ENCODE measurements at places on chromosomes 4 and X.

DNA sequence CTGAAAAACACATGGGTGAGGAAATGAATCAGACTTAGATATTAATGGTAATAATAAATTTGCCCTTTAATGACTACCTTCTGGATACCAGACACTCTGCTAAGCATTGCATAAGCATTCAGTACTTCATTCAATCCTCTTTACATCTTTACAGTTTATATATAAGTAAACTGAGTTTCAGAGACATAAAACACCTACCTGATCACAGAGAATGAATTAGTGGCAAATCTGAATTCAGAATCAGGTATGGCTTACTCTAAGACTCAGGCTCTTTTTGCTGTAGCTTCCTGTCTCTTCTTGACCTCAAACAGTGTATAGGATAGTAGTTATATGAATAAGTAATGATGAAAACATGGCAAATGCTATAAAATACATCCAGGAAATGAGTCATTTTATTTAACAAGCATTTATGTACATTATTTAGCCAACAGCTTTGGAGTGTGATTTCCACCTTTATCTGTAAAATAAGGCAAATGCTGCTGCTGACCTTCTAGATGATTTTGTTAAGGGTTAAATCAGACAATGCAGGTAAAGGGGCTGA is 83.9 kb downstream of the VEGFC start:
- DNase-seq, result no peak

DNA sequence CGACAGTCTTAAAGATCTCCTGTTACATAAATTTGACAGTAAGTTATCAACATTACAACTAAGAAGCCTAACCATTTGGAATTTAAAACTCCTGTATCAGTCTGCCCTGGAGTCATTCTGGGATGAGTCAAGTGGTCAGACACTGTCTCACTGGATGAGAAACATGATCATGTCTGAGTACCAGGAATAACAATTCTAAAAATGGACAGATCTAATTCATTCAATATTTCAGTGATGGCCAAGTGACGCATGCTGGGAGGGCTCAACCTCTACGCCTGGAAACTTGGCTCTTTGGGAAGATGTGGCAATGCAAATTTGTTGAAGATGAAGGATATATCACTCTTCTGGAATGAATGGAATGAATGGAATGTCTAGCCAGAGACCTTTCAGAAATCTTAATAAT is 1427.2 kb downstream of the STIM2 start:
- DNase-seq, result no peak

DNA sequence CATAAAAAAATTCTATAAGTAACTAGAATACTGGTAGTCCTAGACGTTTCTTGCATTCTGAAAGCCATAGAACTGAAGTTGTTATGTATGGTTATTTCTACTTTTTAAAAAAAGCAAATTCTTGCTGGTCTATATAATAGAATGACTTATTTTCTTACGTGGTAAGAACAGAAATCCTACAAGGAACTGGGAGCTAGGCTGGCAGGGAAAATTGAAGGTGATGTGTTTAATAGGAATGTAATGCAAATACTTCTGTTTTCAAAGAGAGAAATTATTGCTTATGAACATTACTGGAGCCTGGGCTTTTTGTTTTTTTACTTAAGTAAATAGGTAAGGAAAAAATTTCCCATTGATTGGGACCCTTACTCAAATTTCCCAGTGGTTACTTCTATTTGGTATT is 8.9 kb downstream of the CCNA2 start:
- DNase-seq, result no peak

DNA sequence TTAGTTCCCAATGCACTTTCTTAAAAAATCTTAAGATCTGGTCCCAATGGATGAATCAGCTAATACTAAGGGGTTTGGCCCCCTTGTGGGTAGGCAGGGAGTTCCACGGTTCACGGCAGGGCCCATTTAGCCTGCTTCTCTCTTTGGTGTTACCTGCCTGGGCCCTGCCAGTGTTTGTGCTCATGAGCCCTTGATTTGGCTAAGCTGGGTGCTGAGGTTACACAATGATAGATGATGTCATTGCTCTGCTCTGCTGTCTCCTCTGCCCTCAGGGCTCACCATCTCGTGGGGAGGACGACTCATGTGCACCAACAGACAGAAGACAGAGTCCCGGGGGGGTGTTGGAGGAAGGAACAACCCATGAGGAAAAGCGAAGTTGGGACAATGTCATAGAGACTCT is 24.4 kb downstream of the RTL5 start:
- no peak for DNase-seq

GRCh38 chrX:139224953-139225665 is 305.4 kb upstream of the F9 start:
- no peak for DNase-seq

DNA sequence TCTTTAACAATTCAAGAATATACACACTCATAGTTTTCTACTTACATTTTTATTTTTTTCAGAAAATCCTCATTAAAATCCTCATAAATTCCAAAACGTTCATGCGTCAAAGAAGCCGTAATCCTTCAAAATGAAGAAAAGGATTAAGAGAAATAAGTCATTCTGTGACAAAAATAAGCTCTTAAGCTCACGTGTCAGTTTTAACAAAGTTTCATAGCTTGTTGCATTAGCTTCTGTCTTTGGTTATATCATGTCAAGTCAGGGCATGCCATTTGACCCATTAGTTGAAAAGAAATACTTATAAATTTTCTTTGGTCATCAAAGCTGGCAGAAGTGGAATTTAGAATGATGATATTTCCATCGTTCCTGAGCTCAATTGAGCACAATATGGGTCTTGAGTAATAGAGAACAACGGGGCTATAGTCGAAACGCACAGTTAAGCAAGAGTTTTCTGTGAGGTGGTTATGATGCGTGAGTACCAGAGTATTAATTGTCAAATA is 185.2 kb upstream of the CTSO start:
- DNase-seq, result no peak

GRCh38 chrX:31227250-31227649 is 155.4 kb upstream of the FTHL17 start:
- no peak for DNase-seq

GRCh38 chrX:106897259-106897658 is 5.9 kb downstream of the RIPPLY1 start:
- DNase-seq, result no peak

DNA sequence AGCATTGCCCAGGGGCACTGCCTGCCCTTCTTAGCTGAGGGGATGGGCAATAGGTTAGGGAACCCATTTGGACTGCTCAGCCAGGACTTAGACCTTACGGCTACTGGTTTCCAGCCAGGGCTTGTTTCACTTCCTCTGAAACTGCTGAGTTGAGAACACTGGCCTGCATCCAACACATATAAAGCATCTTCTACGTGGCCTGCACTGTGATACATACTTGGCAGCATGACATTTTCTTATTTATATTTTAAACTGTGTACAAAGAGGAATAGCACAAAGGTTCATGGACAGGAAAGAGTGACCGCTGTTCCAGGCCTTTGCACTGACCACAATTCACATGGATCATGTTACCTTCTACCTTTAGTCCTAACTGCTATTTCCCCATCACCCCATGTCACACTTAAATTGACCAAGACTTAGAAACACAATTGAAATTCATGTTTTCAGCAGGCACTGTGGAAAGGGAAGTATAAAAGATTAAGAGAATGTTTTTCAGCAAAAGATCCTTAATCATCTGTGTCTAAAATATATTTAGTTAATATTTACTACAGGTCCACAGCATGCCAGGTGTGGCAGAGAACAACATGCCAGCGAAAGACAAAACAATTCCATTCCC is 43.7 kb downstream of the NLGN4X start:
- DNase-seq, result no peak

DNA sequence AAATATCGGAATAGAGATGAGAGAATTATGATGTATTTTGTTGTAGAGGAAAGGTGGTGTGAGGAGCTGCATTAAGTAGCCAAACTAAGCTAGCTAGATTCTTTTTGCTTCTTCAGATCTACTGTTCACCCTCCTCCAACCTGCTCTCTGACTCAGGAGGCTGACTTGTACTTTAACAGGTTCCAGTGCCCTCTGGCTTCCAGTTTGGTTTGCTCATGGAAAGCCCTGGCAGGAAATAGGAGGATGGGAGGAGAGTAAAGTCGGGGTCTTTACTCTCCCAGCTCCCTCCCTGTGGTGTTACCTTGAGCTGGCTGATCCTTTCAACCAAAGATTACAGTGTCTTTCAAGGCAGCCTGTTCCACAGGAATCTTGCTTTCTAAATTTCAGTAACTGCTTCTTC is 277.0 kb upstream of the EDA2R start:
- no peak for DNase-seq

- DNase-seq, result no peak
Observed at GRCh38 chr4:100738196-100739165, 220.7 kb upstream of the EMCN start.

DNA sequence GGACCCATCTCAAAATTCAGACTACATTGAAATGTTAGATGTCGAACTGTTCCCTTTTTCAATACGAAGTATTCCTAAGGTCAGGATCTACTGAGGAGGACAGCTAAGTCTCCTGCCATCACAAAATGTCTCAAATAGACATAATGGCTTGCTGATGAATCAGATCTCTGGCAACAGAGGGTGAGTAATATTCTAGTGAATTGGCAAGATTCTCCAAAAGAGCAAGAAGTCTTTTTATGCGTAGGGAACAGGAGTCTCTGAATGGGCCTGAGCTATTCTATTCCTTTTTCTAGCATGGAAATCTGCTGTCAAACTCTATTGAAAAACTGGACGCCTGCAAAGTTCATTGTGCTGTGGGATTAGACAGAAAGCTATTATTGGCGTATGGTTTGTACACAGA is 145.4 kb downstream of the FNIP2 start:
- no peak for DNase-seq

DNA sequence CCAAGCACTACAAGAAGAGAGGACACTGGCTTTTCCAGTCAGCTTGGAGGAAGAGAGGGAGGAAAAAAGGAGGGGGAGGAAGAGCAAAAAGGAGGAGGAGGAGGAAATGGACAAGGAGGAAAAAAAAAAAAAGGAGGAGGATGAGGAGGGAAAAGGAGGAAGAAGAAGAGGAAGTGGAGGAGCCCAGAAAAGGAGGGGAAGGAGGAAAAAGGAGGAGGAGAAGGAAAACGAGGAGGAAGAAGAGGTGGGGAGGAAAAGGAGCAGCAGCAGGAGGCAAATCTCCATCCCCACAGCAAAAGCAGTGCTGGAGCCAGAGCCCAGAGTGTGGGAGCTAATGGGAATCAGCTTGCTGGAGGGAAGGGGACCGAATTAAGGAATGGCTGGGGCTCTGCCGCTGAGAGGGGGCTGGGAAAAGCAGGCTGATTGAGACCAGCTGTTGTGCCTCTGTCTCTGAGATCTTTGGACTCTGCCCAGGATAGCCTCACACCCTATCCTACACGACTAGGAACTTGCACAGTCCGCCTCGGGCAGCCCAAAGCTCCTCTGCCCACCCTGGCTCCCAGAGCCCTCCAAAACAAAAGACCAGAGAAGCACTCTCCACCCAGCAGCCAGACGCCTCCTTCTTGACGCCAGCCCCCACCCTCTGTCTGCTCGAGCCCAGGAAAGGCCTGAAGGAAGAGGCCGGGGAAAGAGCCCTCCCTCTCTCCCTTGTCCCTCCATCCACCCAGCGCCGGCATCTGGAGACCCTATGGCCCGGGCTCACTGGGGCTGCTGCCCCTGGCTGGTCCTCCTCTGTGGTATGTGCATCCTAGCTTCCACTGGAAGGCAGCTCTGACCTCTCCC is at the start of gene XPNPEP2:
Gene XPNPEP2, plus strand, starts transcription at position 514 of the 843 bp plus-strand sequence. Its CDS starts 235 bp downstream, at position 749.
- DNase-seq, result no peak

Data from NCI-H1092 (cell line).